HAP-1 (cell line): ENCODE measurements at places on chromosomes 5 and 9.

DNA sequence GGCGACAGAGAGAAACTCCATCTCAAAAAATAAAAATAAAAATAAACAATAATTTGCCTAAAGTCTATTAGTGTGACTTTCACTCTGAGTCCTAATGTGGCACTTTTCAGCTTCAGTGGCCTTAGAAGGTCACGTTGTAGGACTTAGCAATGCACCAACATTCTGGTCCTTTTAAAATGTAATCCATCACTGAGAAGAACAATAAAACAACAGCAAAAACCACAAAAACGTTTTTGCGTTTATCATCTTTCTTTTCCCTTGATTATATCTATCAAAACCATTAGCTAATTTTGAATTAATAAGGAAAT is 190.1 kb upstream of the ZNF608 start:
- no peak for DNase-seq

DNA sequence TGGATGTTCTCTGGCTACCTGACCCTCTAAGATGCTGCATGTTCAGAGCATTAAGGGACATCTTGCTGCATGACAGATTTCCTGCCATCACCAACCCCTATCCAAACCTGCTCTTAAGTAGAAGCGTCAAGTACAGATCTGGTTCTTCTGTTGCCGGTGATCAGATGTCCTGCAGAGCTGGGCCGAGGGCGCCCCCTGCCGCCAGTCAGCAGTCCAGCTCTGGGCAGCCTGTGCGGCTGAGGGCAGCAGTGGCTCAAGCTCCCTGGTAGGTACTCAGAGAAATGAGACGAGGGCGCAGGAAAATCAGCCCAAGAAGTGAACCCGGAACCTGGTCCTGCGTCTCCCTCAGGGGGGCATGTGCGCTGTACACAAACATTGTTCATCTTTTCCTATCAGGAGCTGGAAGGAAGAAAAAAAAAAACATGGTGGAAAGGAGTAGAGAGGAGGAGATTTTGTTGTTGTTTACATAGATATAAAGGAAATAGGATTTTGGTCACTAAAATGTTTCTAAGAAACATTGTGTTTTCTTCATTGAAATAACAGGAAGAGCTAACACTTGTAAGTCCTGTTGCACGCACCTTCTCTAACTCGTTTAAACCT is 95.8 kb downstream of the CFAP90 start:
- DNase-seq = peak; percentile 36

DNA sequence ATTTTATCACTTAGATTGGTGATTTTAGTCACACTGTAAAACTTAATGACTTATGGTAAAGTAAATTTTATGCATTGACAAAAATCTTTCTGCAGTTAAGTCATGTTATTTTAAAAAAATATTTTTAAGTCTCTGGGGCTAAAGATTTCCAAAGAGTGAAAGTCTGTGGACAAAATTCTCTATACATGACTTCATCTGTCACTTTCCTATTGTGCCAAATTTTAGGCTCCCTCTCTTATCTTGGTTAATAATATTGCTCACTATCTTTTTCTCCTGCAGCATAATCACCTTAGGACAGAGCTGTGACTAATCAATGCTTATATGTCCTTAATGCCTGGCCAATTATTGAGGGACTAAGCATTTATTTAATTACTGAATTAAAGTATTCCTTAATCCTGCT is 15.2 kb downstream of the LURAP1L start:
- DNase-seq = no peak

- DNase-seq = no peak
Measured at GRCh38 chr9:72788966-72789735, 163.7 kb downstream of the ALDH1A1 start.

- no peak for DNase-seq
Measured at GRCh38 chr5:24591426-24591825, 53.4 kb downstream of the CDH10 start.

DNA sequence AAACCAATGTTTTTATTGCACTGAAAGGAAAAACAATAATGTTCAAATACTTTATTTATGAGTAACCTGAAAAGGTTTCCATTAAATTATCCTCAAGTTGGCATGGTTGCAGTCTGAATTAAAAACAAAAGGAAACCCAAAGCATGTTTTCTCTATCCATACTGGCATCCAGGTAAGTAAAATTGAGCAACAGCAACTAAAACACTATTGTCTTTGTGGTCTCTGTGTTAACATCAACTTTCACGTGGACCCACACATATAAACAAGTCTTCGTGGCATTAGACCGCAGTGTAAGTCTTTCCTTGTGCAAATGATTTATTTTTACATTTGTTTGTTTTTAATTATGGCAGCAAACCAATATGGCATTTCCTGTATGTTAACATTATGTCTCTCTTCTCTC is 757.6 kb downstream of the SEMA5A start:
- no peak for DNase-seq
